GM12878 (cell line): ENCODE measurements at places on chromosomes 5 and 9. TPM values are rescaled to one million over a fixed set of nuclear protein-coding genes. Genes with fewer than 3 reads are reported as not detected.
A peak's percentile ranks its signal among the peaks of the same experiment; 100 is the strongest.

GRCh38 chr5:83072966-83073365, 4.2 kb downstream of the TMEM167A start:
- H3K4me3 ChIP-seq = no peak overlapping the region
- no peak overlapping the region for H3K27ac ChIP-seq
- no peaks in the 10 kb centered on the region for H3K27me3 ChIP-seq
- no peaks in the 10 kb centered on the region for H3K36me3 ChIP-seq
- no peak for DNase-seq
- H3K4me1 ChIP-seq = no peaks in the 10 kb centered on the region

DNA sequence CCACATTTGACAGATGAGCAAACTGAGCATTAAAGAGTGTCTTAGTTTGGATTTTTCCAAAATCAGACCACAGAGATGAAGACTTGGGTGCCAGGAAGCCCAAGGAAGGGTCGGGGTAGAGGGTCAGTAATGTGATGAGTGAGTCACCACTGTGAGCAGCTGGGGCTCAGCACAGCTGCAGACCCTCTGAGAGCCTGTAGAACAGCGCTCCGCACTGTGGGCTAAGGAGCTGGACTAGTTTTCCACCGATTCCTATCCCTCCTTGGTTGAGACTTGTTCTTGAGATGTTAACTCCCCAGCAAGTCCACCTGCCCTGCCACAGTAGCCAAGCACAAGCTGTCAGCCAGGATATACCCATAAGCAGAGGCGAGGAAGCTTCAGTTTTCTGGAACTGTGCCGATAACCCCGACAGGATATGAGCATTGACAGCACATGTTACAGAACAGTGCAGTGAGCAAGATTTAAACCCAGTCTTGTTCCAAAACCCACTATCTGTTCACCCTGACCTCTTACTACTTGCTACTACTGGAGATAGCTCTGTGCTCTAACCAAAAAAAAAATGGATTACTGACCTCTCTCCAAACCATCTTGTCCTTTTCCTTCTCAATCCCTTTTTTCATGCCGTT, 31.8 kb downstream of the EGFLAM start:
- no peaks in the 10 kb centered on the region for H3K27me3 ChIP-seq
- H3K4me3 ChIP-seq = no peak overlapping the region
- no peaks in the 10 kb centered on the region for H3K4me1 ChIP-seq
- DNase-seq = no peak
- H3K27ac ChIP-seq = no peak overlapping the region

Gene FOXD4L5
- polyA plus RNA-seq = not detected in 2 replicates

- H3K27me3 ChIP-seq = no peaks in the 10 kb centered on the region
- H3K36me3 ChIP-seq = no peaks in the 10 kb centered on the region; the same call in 1 of the 2 replicates
- DNase-seq = no peak
- peak overlapping the region; percentile 96 for H3K27ac ChIP-seq
- H3K4me3 ChIP-seq = peak overlapping the region; percentile 85
Observed at GRCh38 chr9:34047864-34048726, 592 bp downstream of the UBAP2 start.
